ENCODE measurements at places on chromosomes 6 and 20. TPM values are rescaled to one million over a fixed set of nuclear protein-coding genes. Genes with fewer than 3 reads are reported as not detected.

DNA sequence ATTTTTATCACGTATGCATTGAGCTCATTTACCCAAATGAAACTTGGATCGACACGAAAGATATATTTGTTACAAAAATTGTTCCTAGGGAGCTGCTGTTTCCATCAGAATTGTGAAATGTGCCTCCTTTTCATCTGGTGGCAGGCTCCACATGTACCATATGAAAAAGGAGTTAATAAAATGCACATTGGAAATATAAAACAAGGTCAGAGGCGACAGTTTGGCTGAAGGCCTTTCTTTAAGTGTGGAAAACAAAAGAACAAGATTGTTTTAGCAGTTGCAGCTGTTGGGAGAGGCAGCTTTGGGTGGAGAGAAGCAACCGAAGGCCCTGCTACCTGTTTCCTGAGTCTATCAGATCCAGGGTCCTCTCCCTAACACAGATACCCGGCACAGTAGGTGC, 334.5 kb upstream of the NT5E start:
- no peak for DNase-seq

- DNase-seq: no peak
Observed at GRCh38 chr6:18412068-18412467, 24.9 kb downstream of the RNF144B start.

DNA sequence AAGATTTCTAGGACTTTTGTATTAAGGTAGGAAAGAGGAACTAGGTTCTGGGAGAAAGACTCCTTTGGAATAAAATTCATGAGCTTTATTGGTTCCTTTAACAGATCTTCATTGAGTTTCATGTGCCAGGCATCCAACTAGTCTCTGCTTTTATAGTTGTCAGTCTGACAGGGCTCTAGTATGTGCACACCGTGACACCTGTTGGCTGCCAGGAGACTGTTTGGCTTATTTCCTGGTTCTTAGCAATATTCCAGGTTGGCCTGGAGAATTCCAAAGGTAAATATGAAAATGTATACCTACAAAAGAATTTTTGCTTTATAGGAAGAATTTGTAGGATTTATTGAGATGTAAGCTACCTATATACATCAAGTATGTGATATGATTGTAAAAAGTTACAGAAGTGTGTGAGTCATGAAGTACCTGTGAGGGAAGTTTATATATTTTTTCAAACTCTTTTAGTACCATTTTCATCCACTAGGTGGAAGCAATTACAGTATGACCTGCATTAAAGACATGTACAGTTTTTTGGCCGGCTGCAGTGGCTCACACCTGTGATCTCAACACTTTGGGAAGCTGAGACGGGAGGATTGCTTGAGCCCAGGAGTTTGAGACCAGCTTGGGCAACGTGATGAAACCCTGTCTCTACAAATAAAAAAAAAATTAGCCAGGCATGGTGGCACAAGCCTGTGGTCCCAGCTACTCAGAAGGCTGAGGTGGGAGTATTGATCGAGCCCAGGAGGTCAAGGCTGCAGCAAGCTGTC, 35.2 kb downstream of the NDUFAF5 start:
- peak; percentile 32 for DNase-seq

- no peak for DNase-seq
Observed at GRCh38 chr6:94071835-94072234, 652.5 kb upstream of the EPHA7 start.

DNA sequence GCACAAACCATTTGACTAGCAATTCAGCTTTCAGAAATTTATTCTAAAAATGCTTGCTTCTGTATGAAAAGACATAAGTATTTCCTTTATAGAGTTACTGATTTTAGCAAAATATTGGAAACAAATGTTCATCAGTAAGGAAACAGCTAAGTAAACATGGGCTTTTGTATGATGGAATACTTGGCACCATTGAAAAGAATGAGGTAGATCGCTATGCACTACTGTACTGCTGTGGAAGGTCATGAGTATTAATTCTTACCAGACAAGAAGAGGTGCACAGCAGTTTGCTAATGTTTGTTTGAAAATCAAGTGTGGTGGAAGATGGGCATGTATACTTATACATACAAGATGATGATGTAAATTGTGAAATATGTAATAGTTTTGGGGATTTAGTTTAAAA, 73.0 kb downstream of the FARS2 start:
- no peak for DNase-seq

- no peak for DNase-seq
Observed at GRCh38 chr6:148927586-148927985, 180.8 kb downstream of the UST start.

Gene TLDC2
- 2.8 TPM for polyA plus RNA-seq

Gene BTBD3
- polyA plus RNA-seq: 78.1 TPM

Gene BPIFB1
- not detected for polyA plus RNA-seq

Data from renal cortex interstitium (tissue), 15 donors.